Head of caudate nucleus (tissue), 42 donors: ENCODE measurements at places on chromosomes 7 and 10.

GRCh38 chr7:138396251-138397070 lies 63.6 kb upstream of the TRIM24 start:
- no peak for DNase-seq

DNA sequence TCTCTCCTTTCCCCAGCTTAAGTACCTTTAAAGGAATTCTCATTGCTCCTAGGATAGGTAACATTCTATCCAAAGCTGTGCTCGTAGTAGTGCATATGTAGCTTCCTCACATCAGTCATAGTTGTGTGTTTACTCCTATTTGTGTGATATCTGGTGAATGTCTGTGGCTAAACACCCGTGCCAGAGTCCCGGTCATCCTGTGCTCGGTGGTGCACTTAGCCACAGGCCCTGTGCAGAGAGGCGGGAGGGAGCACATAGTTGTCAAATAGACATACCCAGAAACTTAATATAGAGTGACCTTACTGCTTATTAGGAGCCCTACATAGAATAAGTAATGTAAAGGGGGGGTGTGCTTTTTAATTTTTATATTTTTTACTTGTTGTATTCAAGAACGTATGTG lies 76.6 kb downstream of the RBM33 start:
- no peak for DNase-seq

GRCh38 chr7:73832806-73833205 lies 2.0 kb downstream of the CLDN4 start:
- DNase-seq, result no peak

- DNase-seq, result no peak
Observed at GRCh38 chr7:156673902-156674301, 33.3 kb downstream of the RNF32 start.
